Adrenal gland (tissue), 19 donors: ENCODE measurements at places on chromosomes 7 and 10. TPM values are rescaled to one million over a fixed set of nuclear protein-coding genes. Genes with fewer than 3 reads are reported as not detected.

The HYAL4 gene
- total RNA-seq, result not detected

The UTF1 gene
- total RNA-seq, result not detected

The SLC18A3 gene
- 0.14 TPM for total RNA-seq

The RAMP3 gene
- total RNA-seq, result 57.9 TPM

The SLC16A12 gene
- 0.53 TPM for total RNA-seq

The CTNNA3 gene
- 1.5 TPM for total RNA-seq

The NUDT5 gene
- total RNA-seq, result 62.7 TPM

The GIGYF1 gene
- 19.9 TPM for total RNA-seq

The ANKRD61 gene
- total RNA-seq, result not detected

The MET gene
- 0.66 TPM for total RNA-seq

The CTBP2 gene
- total RNA-seq, result 50.2 TPM

The ARMC10 gene
- total RNA-seq, result 43.1 TPM

The CPN1 gene
- total RNA-seq, result not detected

The GRK5 gene
- 13.8 TPM for total RNA-seq

The FIS1 gene
- total RNA-seq, result 216 TPM

The SPDYE18 gene
- 0.72 TPM for total RNA-seq

The AGR3 gene
- total RNA-seq, result not detected

The OGDHL gene
- 15.1 TPM for total RNA-seq

The ACBD7 gene
- not detected for total RNA-seq

The HMX2 gene
- total RNA-seq, result not detected

The CCDC146 gene
- total RNA-seq, result 6.5 TPM

The GBX1 gene
- total RNA-seq, result not detected

The GLCCI1 gene
- total RNA-seq, result 5.0 TPM

The AOAH gene
- total RNA-seq, result 3.8 TPM

The SPDYE5 gene
- not detected for total RNA-seq

The OPN4 gene
- total RNA-seq, result not detected

The KCTD7 gene
- total RNA-seq, result 10.2 TPM

The ZCWPW1 gene
- total RNA-seq, result 1.0 TPM
